Mesenchymal stem cell (in vitro differentiated cells and primary cell): ENCODE measurements at places on chromosomes 13 and 19.

GRCh38 chr13:91045351-91046034, 302.0 kb upstream of the MIR17HG start:
- peak; percentile 17 for DNase-seq

- DNase-seq: no peak
Measured at GRCh38 chr13:27236478-27236877, 14.9 kb upstream of the RPL21 start.

GRCh38 chr13:22862478-22862877, 318.3 kb upstream of the SGCG start:
- no peak for DNase-seq

GRCh38 chr13:47148543-47148942, 251.7 kb upstream of the HTR2A start:
- DNase-seq: no peak

- DNase-seq: peak; percentile 19
Measured at GRCh38 chr19:39307046-39307821, 11.0 kb downstream of the IFNL1 start.

DNA sequence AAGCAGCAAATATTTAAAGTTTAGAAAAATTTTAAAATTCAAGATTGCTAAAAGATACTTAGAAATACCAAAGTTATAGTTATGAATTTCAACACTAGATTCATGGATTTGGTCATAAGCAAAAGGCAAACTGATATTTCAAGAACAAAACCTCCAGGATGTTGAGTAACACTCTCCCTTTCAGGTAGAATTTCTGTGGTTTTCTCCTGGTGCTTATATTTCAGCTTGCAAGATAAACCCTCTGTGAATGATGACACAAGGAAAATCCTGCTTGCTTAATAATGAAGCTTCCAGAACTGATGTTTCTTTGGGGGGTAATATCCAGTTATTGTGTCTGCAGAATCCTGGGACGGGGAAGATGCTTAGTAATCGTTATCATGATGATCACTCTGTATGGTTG, 320.3 kb upstream of the EDNRB start:
- no peak for DNase-seq

GRCh38 chr13:34421858-34422475, 520.1 kb upstream of the NBEA start:
- no peak for DNase-seq

DNA sequence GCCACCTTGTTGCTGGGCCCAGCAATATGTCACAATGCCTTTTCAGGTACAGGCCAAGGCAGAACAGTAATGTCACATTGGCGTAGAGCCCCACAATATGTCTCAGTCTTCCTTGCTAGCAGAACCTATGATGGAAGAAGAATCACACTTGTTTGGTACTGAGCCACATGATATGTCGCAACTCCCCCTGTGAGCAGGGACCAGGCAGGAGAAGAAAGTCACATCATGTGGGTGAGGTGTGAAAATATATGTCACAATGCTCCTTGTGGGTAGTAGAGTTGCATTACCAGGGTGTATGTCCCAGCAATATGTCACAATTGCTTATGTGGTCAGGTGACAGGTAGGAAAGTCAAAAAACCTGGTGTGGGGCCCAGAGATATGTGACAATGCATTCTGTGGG, 7.1 kb upstream of the ZNF91 start:
- no peak for DNase-seq

- no peak for DNase-seq
Measured at GRCh38 chr19:46901701-46902401, 41.1 kb downstream of the ARHGAP35 start.

DNA sequence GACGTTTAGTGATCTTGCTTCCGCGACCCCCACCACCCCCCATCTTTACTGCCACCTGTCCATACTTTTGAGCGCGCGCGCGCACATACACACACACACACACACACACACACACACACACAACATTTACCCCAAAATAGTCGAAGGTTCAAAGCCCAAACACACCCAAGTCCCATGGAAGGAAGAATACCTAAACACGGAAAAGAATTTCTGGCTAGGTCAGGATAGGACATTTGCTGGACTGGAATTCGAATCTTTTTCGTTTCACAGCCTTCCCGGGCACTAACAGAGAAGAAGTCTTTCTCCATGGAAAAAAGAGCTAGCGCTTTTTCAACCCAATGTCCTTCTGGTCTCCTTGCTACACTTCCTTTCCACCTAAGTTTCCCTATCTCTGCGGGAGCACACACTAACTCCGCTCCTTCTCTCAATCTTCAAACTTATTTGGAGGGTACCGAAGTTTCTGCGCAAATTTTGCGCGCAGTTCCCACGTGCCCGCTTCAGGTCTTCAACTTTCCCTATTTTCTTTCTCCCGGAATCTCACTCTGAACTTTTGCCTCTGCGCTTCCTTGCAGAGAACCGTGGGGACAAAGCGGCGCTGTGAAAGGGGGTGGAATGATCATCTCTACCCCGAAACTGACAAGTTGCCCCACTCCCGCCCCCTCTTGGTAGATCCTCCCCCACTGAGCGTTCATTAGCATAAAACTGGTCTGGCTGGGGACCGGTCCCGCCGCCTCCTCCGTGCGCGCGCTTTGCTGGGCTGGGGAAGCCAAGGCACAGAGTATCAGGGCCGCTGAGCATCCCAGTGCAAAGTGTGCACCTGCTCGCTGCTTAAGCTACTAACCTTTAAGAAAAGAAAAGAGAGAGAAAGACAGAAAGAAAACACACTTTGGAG, 2.7 kb downstream of the DACH1 start:
- peak; percentile 84 for DNase-seq

GRCh38 chr13:109919715-109920375, 133.5 kb upstream of the IRS2 start:
- no peak for DNase-seq

DNA sequence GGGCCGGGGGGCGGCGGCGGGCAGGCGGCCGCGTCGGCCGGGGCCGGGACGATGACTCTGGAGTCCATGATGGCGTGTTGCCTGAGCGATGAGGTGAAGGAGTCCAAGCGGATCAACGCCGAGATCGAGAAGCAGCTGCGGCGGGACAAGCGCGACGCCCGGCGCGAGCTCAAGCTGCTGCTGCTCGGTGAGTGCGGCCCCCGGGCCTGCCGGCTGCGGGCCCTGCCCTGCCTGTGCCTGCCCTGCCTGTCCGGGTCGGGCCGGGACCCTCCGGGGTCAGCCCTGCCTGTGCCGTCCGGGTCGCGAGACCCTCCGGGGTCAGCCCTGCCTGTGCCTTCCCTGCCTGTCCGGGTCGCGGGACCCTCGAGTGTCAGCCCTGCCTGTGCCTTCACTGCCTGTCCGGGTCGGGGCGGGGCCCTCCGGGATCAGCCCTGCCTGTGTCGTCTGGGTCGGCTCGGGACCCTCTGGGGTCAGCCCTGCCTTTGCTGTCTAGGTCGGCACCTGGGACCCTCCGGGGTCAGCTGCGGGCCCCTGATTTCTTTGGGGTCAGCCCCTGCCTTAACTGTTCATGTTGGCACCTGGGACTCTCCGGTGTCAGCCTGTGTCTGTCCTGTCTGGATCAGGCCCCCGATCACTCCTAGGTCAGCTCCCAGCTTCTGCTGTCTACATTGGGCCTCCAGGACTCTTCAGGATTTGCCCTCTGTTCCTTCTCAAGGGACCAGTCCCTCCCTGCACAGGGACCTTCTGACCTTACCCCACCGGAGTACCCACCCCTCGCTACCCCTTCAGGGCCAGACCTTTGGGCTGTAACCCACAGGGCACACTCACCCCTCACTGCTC, 659 bp downstream of the GNA11 start:
- DNase-seq: peak; percentile 29

DNA sequence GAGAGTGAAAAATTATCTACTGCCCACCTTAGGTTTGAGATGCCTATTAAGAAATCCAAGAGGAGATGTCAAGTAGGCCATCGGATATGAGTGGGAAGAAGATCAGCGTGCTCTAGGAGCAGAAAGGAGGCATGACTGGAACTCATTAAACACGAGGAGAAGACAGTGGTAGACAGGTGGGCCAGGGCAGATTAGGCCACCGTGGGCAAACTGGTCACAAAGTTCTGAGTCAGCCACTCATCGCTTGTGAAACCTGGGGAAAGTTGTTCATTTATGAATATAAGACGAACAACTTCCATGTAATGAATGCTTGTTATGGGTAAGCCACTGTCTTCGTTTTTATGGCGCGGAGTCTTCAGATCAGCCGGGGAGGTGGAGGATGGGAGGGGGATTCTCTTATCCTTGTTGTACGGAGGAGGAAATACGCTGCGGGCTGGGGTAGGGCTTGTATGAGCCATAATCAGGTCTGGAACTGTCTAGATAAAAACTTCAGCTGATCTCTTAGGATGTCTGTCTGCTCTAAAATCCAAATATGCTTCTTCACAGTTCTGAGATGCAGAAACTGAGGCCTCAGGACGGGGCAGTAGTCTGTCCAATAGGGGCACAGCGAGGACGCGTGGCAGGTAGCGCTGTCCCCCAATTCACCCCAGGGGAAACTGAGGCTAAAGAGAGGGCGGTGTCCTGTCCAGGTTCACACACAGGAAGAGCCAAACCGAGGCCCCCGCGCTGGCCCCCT, 1.1 kb upstream of the ZNF444 start:
- peak; percentile 15 for DNase-seq

GRCh38 chr13:108266321-108266990, 3.1 kb upstream of the TNFSF13B start:
- no peak for DNase-seq

DNA sequence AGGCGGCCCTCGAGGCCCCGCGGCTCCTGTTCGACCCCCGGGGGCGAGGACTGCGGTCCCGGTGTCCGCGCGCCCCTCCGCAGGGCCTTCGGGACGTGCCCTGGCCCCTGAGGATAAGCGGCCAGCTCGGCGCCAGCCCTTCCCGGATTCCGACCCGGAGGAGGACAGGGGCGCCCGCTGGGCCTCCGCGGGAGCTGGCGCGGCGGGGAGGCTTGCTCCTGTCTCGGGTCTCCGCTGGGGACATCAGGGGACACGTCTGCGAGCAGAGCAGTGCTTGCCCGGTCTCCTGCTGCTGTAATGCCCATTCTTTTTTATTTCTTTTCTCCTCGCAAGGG, 829 bp downstream of the B3GLCT start:
- peak; percentile 56 for DNase-seq

DNA sequence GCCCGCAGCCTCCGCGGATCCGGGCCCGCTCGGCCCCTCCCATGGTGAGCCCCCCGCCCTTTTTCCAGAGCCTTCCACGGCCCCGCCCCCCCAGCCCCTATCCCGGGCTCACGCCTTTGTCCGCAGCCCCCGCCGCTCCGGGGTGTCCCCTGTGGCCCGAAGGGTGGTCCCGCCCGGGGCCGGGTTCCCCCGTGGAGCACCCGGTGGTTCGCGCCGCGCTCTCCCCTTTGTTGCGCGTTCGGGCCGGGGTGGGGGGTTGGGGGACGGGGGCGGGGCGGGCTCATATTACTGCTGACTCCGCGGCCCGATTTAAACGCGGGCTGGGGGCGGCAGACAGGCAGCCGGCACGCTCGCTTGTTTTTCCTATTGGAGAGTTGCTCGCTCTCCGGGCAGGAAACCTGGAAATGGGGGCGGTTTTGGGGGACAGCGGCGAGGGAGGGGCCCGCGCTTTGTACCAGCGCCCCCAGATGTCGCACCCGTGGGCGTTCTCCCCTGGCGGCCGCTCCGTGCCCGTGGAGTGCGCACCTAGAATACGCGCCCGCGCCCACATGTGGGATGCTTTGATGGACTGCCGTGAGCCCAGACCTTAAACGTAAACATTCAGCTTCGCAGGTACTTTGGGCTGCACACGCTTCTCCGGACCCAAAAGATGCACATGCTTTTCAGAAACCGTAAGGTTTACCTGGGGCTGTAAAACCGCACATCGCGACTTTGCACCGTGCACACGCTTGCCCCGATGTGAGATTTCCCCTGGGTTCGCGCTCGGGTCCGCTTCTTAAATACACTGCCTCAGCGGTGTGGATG, 699 bp downstream of the PTOV1 start:
- DNase-seq: no peak

DNA sequence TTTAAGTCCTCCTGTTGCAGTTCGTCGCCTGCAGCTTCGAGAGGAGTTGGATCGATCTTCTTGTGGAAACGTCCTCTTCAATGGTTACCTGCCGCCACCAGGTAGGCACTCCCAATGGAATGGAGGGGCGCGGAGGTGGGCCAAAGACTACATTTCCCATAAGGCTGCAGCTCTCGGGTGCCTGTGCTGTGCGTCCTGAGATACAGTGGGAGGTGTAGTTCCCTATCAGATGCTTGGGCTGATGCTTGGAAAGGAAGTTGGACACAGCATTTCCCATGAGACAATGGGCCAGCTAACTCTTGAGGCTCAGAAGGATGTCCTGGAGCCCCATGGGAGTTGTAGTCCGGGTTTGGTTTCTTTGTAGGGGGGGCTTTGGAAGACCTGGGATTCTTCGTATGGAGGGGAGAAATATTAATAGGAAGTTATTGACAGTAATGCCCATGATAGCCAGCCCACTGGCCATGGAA, 1.8 kb downstream of the SHKBP1 start:
- peak; percentile 31 for DNase-seq

- no peak for DNase-seq
Measured at GRCh38 chr19:57786906-57787305, 17.4 kb downstream of the ZNF586 start.

DNA sequence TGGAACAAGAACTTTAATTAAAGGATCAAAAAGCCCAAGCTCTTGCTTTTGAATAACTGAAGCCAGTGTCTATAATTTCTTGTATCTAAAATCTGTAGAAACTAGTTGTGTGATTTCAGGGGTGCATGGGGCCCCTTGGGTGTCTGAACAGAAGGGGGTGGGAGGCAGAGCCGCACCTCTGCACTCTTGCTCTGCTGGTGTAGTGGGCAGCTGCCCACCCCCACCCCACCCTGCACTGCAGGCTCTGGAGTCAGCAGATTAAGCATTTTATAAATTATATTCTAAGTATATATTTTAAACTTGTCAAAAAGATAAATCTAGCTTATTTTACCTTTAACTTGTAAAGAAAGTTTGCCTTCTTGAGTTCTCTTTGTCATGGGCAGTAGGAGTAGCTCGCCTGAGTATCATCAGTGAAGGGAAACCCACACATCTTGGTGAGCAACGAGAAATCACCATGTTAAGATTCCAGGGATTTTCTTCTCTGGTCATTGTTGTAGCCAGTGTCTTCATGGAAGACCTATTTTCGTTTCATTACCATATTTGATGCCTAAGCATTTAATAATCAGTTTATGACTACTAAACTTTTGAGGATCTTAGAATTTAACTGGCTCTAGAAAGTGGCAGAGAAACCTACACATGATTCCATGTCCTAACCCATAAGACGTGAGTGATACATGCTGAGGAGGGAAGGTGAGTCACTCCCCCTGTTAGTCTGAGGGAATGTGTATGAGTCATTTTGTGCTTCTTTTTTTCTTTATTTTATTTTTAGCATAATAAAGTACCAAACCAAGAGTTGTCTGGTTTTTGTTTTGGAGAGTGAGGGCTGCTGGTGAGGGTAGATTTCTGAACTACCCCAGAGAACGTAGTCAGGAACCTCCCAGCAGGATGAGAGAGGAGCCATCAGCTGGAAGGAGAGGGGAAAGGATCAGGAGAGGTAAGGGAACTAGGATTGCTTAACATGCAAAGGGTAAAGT, 7.7 kb downstream of the UBE2L5 start:
- peak; percentile 91 for DNase-seq
